Dorsolateral prefrontal cortex (tissue), 122 donors: ENCODE measurements at places on chromosomes 7 and 10. TPM values are rescaled to one million over a fixed set of nuclear protein-coding genes. Genes with fewer than 3 reads are reported as not detected.

OR6B1 gene
- not detected for total RNA-seq

GRCh38 chr7:2886900-2887299, 42.8 kb upstream of the GNA12 start:
- DNase-seq: peak; percentile 56

DYNC1I1 gene
- 115 TPM for total RNA-seq

SEMA3D gene
- total RNA-seq: 14.4 TPM

GRCh38 chr10:100775386-100775785, 30.0 kb downstream of the PAX2 start:
- no peak for DNase-seq

DNA sequence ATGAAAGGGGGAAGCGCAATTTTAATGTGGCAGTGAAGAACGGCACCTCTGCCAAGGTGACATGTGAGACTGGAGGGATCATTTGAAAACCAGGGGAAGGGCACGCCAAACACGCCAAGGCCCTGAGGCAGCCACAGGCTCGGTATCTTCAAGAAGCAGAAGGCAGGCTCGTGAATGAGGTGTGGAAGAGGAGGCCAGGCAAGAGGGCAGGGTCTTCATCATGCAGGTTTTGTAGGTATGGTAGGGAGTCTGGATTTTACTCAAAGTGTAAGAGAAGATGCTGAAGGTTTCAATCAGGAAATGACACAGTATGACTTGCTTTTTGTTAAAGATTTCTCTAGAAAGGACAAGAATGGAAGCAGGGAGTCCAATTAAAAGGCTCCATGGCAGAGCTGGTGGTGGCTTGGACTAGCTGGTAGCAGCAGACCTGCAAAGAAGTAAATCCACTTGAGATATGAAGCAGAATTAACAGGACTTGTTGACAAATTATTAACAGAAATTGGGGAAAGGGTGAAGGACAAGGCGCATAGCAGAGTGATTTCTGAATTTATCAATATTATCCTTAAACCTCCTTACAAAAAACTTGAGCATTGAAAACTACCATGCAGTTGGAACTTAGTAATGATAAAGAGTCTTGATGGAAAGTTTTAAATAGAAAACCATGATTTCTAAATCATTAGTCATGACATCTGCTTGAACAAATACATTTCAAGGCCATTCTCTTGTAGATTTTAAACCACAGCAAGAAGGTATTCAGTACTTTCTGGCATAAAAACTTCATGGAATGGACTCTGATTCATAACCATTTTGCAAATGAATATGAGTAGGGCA, 70.4 kb downstream of the COA1 start:
- DNase-seq: no peak

DNA sequence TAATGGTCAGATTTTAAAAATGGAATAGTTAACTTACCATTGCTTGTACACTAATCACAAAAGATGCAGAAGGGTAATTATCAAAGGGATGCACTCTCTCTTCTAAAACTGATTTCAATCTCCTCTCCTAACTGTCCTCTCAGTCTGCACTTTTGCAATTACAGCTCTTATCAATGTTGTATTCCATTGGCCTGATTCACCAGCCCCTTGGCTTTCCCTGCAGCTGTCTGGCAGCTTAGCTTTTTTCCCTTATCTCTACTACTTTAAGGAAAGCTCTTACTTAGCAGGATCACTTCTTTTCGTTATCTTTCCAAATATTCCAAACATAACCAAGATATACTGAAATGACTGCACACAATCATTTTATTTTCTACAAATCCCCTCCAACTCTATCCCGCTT, 448.8 kb downstream of the GRM8 start:
- no peak for DNase-seq

- DNase-seq: no peak
Observed at GRCh38 chr10:62545160-62546066, 171.2 kb downstream of the ZNF365 start.

DNA sequence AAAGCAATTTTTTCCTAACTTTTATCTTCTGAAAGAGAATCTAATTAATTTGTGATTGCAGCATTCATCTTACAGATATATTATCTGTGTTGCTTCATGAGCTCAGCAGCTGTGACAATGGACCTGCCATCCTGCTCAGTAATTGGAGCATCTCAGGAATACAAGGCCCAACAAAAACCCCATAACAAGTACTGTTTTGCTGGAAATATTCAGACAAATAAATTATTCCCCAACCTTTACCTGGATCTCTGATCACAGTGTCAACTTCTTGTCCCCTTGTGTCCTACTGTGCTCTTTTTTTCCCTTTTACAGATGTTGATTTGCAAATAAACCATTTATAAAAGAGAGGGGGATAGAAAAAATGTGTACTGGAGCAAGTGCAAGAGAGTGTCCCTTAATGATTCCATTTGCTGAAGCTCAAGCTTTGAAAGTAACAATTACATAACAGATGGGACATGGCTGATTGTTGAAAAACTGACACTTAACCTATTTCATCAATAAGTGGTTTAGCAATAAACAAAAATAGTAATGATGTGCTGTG, 1063.4 kb upstream of the GHITM start:
- no peak for DNase-seq
